ENCODE measurements at places on chromosomes 6 and 20. TPM values are rescaled to one million over a fixed set of nuclear protein-coding genes. Genes with fewer than 3 reads are reported as not detected.

DNA sequence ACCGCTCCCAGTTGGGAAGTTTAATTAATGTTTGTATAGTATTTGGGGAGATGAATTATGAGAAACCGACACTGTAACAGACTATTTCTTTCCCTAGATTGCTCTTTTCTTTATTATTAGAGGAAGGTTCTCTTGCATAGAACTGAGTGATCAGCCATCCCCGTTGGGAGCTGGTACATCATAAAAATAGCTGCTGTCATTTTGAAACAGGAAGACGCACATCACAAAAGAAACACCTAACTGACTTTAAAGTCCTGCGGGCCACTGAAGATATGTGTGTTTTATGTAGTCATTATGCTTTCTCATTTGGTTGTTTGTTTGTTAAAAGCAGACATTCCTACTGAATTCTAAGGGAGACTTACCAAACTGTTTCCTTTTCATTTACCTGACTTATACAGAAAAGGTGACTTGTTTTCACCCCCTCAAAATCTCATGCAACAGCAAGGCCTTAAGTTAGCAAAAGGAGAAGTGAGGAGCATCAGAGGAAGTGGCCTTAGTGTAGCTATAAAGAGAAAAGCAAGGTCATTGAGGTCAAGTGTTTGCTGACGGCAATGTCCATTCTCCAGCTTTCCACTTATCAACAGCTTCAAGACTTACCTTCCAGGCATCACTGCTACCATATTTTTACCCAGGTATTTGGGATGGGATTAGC lies 91.0 kb downstream of the PKHD1 start:
- no peak for DNase-seq

DNA sequence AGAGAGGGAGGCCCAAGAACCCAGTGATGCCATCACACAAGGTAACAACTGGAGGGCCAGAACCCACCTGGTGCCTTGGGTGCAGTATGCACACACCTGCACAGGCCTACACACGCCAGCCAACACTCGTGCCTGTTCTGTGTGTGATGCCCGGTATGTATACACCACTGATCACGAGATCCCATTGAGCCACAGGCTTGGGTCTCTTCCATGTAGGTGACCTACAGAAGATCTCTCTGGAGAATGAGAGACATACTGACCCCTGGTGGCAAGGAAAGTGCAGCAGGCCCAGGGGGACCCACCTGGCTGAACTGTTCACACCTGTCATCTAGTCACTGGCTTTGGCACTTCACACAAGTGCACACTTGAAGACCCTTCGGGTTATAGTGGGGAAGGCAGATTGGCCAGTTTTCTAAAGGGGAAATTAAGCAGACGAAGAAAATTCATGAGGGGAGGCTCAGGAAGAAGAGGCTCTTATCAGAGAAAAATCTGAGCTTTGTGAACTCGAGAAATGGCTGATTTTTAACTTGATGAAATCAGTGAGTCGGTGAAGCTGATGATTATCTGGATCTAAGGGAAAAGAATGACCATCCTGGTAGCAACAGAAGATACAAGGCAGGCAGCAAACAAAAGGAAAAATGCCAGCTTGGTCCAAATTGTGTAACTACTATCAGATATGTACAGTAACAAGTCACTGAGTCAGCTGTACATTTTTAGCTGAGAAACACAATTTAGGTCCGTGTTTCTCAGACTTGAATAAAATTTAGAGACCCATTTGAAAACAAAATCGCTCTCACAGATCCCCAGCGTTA lies 69.1 kb upstream of the PBOV1 start:
- DNase-seq, result peak; percentile 52

DNA sequence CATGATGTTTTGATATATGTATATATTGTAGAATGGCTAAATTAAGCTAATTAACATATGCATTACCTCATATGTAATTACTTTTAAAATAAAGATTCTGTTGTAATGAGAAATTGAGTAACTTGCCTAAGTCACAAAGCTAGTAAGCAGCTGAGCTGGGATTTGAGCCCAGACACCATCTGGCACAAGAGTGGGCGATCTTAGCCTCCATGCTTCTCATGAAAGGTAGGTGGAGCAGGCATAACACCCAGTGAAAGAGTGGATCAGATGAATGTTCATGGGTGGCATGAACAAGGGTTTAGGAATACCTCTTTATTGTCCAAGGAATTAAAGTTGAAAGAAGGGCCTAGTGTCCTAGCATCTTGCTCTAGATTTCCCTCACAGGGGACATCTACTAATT lies 365.4 kb downstream of the TFAP2B start:
- DNase-seq, result no peak

DEFB116 gene
- not detected for total RNA-seq

DNA sequence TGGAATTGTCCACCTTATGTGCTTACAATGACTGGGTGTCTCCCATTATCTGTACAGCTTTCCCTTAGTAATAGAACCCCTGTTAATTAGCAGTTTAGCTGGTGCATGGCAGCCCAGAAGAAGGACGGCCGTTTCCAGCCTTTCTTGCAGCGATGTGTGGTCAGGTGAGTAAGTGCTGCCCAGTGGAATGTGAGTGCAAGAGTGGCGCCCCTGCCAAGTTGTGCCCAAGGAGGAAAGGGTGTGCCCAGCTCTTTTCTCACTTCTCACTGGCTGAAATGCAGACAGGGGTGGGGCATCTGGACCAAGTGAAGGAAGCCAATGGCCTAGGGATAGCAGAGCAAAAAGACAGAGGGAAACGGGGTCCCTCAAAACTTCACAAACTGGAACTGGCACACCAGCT lies 296.8 kb downstream of the PREX1 start:
- no peak for DNase-seq

SAMD3 gene
- 2.0 TPM for total RNA-seq

PDE7B gene
- 2.5 TPM for total RNA-seq

LY6G6C gene
- total RNA-seq, result not detected

GRCh38 chr20:49214571-49214970 lies 4.6 kb upstream of the DDX27 start:
- no peak for DNase-seq

GRCh38 chr6:22149096-22149495 lies 147.7 kb downstream of the PRL start:
- DNase-seq, result no peak

DNA sequence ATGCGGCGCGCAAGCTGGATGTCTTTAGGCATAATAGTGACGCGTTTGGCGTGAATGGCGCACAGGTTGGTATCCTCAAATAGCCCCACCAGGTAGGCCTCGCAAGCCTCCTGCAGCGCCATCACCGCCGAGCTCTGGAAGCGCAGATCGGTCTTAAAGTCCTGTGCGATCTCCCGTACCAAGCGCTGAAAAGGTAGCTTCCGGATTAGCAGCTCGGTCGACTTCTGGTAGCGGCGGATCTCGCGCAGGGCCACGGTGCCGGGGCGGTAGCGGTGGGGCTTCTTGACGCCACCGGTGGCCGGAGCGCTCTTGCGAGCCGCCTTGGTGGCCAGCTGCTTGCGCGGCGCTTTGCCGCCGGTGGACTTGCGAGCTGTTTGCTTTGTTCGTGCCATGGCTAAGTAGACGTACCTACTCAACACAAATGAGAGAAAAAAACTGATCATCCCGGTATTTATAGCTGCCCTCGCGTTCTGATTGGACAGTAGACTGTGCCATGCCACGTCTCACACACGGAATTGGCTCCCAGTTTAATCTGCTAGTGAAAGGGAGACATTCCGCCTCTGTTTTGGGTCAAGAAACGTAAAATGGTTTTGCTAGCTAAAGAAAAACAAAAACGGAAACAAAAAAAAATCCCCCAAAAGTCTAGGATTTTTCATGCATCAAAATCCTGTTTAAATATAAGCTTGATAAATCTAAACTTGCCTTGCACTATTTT lies 40.1 kb downstream of the OR2B2 start:
- peak; percentile 82 for DNase-seq

TRAPPC3L gene
- total RNA-seq, result not detected
